ENCODE measurements at places on chromosomes 5 and 9.
A peak's percentile ranks its signal among the peaks of the same experiment; 100 is the strongest.

DNA sequence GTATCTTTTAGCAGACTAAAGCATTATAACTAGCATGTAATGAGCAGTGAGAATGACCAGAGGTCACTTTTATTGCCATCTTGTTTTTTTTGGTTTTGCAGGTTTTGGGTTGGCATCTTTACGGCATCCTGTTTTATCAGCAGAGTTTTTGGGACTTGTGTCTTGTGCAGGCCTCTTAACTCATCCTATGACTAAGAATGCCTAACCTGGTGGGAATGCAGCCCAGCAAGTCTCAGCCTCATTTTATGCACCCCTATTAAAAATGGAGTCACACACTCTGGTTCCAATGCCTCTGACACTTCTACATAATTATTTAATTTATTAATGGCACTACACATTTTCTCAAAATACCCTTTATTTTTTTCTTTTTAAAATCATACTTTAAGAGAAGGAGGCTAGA, 726.5 kb upstream of the RIOK2 start:
- no peak for DNase-seq

- no peak for DNase-seq
These were observed 6.4 kb upstream of the FPGS start for GRCh38 chr9:127796225-127796813.

DNA sequence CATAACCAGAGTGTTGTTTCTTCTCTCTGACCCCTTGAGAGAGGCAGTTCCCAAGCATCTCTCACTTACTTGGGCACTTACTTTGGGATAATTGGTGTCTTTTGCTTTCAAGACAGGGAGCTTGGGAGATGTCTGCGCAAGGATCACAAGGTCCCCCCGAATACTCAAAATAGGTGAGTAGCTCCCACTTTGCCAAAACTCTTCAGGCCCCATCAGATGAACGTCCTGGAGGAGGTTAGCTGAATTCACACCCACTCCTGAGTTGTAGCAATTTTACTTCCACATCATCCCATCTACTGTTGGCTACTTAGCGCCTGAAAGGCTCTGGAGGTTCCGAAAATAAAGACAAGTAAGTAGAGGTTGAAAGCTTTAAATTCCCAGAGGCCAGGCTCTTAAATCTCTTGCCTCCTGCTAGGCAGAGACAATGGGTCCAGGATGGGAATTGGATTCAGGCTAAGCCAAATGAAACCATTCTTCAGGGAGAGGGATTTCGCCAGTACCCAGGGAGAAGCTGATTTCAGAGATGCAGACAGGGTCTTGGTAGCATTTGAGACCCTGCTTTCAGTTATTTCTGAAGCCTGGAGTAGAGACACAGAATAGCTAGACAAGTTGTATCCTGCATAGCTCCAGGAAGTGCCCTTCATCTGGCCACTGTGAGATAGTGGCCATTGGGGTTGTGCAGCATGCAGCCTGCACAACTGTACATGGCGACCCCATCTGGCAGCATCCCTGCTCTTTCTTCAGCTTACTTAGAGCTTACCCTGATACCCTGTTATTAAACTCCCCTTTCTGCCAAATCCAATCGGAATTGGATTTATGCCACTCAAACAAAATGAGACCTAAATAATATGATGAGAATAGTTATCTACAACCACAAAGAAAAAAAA, 60.1 kb downstream of the BOD1 start:
- no peak for DNase-seq

DNA sequence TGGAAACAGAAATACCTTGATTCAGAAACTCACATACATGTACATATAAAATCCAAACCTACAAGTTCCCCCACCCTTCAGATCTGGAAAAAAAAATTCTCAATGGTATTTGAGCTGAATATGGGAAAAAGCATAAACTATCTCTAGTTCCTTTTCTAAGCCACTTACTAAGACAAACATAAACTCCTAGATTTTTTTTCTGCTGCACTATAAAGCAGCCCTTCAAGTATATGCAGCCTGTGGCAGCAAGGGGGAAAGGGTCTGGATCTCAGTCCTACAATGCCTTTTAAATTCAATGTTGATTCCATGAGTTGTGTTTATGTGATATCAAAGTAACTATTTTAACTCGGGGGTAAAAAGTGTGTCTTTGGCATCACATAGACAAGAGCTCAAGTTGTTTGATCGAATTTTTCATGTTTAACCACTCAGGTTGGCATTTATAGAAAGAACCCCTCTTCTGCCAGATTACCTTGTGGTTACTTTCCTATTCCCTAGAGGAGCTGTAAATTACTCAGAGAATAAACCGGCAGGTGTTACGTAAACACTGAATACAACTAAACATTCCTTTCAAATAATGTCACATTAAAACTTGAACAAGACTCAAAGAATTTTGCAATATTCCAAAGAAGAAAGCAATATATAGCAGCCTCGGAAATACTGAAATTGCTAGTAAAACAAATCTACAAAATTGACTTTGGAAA, 91.8 kb upstream of the FER start:
- no peak for DNase-seq

DNA sequence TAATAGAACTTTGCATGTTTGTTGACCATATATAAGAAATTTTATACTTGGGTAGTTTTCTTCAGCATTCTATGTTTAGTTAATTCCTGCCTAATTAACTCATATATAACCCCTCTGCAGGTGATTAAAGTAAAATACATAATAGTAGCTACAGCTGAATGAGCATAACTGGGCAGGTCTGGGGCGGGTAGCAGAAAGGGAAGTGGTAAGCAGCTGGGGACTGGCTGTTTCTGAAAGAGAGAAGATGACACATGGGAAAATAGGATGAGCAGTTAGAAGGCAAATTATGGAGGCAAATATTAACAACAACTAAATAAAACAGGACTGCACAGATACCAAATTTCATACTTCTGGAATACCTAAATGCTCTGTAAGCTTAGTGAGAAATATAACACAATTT, 128.1 kb downstream of the CPLANE1 start:
- no peak for DNase-seq

GRCh38 chr5:31990081-31990650, 184.0 kb downstream of the GOLPH3 start:
- peak; percentile 51 for DNase-seq

- no peak for DNase-seq
These were observed 30.4 kb downstream of the GADD45G start for GRCh38 chr9:89634995-89635742.

DNA sequence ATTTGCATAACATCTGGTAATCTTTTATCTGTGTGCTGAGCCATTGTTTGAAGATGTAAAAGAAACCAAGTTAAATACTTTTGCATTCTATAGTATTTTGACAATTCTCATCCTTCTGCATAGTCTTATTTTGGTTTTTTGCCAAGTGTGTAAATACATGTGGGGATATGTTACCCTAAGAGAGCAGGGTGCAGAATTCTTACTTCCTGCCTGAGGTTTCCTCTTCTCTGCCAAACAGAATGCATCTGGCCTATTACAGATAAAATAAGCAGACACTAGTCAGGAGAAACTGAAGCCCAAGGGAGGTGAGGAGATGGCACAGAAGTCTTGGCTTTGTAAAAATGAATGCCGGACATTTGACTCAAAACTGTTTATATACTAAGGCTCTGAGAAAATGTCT, 462.1 kb downstream of the TMEM38B start:
- no peak for DNase-seq

- DNase-seq: no peak
These were observed 26.2 kb upstream of the SMU1 start for GRCh38 chr9:33102551-33103210.

DNA sequence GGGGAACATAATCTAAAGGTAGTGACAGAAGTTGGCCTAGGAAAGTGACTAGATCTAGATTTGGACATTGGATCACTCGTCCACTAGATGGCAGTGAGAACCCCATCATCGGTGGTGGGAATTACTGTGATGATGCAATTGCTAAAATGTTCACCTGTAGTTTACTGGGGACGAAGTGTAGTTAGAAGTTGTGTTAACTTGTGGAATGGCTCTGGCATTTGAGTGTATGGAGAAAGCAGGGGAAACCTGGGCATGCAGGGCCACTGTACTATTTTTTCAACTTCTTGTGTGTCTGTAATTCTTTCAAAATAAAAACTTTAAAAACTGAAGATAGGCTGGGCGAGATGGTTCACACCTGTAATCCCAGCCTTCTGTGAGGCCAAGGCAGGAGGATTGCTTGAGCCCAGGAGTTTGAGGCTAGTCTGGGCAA, 75.5 kb downstream of the PHAX start:
- peak; percentile 69 for DNase-seq

DNA sequence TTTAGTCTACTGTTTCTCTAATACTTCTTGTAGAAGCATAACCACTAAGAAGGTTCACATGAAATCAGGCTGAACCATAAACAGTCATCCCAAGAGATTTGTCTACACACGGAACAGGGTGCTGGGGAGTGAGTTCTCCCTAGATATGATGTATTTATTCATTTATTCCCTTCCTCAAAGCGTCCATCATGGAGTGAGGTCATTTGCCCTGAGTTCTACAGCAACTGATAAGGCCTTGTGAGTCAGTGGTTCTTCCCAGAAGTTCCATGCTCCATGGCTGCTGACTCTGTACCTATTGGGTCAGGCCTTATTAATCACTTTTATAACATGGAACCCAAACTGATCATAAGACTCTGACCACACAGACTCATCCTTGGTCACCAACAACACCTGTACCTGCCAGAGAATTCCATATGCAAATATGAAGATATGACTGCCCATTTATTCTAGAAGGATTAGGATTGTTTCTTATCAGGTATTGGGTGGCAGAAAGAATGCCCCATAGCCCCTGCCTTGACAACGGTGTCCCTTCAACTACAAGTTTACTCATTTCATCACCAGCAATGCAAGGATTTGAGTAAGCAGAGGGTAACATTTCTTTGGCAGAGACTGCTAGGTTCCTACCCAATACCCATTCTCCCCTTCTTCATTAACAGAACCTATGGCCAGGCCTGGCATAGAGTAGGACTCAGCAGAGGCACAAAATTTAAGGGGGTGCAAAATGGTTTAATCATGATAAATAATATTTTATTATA, 118.1 kb downstream of the LHFPL2 start:
- DNase-seq: no peak

DNA sequence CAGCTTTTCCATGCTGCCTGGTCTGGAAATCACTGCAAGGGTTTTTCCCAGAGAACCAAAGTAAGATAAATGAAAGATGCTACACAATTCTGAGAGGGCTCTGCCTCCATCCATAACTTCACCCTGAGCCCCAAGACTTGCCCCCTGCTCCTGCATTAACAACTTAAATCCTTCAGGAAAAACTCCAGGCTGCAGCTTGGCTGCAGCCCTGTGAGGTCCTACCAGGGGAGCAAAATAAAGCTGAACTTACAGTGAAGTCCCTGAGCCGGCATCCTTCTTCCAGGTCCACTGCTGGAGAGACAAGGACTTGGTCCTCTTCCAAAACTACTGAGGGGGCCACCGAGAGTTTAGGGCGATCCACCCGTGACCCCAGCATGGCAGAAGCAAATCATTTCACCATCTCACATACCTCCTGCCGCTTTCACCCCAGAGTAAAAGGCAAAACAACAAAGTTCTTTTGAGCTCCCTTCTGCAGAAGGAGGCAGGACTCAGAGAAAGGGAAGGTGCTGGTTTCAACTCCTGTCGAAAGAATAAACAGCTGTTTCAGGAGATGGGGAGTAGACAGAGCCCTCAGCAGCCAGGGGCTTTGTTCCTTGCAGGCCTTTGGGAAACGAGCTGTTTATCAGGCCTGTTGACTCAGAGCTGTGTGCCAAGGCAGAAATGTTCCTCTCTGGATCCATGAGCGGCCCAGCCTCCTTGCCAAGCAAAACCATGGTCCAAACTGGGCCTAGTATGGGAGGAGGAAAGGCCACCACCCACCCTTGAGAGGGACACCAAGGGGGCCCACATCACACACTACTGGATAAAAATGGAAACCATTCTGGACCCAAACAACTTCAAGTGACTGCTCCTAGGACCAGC, 20.6 kb downstream of the GGTA1 start:
- peak; percentile 40 for DNase-seq

DNA sequence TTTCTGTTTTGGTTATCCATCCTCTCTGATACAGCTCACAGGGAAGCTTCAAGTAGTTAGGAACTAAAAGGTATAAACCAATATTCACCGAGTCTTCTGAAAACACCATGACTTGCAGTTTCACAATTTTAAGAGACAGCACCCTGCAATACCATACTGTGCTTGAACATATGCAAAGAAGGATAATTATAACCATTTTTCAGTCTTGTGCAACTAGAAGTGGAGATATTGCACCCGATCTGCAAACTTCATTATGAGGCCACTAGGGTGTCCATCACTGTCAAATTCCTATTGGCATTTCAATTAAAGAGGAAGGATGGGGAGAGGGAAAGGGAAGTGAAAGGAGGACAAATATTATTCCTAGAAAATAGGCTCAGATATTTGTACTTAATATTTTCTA, 32.4 kb upstream of the CEP120 start:
- no peak for DNase-seq

DNA sequence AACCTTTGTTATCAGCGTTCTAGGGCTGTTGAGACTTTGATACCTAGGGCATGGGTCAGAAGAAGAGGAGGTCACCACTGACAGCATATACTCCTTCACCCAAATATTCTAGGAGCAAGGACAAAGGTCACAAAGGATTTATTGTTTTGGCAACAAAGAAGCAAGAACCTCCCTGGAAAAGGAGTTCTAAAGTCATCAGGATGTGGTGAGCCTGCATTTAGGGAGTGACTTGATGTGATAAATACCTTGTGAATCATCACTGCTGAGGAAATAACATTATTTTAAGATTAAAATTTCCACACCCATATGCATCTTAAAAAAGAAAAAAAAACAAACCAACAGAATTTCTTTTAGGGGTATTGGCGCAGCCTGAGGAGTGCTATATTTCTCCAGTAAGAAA, 13.9 kb downstream of the IFNA1 start:
- DNase-seq: no peak

DNA sequence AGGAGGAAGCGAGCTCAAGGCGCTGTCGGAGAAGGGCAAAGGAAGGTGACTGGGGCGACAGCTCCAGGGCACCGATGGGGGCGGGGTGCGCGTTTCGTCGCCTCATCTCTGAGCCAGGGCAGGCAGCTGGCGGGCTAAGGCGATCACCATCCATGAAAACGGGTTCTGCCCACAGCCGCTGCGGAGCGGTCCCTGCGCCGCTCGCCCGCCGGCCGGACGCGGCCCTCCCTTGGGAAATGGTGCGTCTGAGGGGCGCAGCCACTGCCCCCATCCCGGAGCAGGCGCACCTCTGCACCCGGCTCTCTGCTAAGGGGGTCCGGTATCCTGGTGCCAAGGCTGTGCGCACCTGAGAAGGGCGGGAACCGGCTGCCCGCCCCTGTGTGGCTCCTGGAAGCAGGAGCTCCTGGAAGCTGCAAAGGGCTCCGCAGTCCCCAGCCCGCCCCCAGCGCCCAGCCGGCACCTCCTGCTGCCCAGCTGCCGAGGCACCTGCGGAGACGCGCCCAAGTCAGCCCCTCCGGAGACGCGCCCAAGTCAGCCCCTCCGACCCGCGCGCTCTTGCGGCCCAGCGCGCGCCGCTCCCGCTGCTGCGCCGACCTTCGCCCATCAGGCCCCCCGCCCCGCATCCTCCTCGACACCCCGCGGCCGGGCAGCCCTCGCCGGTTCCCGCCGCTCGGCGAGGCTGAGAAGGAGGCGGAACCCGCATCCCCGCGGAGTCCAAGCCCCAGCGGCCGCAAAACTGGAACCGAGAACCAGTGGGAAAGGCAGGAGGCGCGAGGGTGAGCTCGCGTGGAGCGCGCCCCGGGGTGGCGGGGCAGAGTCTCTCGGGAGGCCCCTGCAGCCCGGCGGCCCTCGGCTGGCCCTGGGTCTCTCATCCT, 757 bp downstream of the ANKRD34B start:
- no peak for DNase-seq
